ENCODE measurements at places on chromosomes 16 and 17.

DNA sequence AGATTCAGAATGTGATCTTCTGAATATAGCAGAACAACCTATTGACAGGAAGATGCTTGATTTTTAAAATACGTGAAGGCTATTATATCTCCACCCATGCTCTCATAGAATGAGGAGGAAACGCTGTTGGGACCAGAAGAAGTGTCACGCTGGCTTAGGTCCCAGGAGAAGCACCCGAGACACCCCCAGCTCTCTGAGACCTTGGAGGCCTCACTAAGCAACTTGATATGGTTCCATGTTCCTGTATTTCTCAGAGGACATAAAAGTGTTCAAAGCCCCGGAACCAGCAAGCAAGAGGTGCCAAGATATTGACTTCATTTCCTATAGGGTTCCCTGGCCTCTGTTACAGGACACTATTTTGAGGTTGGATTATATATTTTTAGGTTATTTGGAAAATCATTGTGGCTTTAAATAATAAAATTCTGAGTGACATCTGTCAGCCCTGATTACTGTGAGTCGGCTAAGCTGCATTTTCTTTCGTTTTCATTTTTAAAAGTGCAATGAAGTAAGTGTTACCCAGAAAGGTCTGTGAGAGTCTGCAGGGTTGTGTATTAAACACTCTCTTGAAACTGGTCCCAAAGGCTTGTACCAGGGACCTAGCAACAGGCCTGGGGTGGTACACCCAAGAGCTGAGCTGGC is 400.0 kb downstream of the SOX9 start:
- DNase-seq = no peak

GRCh38 chr17:77535892-77536291 is 395.1 kb downstream of the SEC14L1 start:
- no peak for DNase-seq

DNA sequence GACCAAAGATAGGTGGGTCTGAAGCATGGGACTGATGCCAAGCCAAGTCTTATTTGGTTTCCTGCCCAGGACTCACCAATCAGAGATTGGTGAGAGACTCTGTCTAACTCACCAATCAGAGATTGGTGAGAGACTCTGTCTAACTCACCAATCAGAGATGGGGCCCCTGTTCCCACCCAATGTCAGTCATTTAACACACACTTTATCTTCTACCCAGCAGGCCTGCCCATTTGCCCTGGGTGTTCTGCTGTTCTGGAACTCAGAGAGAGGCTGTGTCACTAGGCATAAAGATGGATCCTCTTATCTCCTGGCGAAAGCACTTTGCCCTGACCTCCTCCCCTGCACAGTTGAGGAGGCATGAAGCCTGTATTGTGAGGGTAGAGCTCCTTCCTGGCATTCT is 5.4 kb upstream of the RHOT1 start:
- DNase-seq = no peak

DNA sequence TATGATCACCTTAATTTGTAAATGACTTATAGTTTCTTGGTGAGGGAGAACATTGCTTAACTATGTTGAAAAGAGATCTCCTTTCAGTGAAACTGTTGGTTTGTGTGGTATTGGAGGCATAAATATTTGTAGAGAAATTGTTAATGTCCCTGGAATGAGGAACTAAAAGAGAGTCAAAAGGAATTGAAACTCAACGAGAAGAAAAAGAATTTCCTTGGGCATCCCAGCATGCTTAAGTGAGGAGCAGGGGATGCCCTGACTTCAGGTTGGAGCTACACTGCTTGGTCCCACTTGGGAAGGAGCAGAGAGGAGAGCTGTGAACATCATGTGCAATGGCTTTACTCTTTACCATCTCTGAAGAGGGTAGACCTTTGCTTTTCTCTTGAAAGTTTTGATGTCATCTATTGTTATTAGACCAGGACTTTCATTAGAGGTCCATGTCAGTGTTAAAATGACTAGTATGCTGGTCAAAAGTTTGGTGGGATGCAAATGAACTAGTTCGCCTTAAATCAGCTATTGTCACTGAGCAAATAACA is 21.7 kb downstream of the KRT23 start:
- peak; percentile 94 for DNase-seq

Data from kidney tubule cell (primary cell).